ENCODE measurements at places on chromosomes 7 and 10. TPM values are rescaled to one million over a fixed set of nuclear protein-coding genes. Genes with fewer than 3 reads are reported as not detected.

DNA sequence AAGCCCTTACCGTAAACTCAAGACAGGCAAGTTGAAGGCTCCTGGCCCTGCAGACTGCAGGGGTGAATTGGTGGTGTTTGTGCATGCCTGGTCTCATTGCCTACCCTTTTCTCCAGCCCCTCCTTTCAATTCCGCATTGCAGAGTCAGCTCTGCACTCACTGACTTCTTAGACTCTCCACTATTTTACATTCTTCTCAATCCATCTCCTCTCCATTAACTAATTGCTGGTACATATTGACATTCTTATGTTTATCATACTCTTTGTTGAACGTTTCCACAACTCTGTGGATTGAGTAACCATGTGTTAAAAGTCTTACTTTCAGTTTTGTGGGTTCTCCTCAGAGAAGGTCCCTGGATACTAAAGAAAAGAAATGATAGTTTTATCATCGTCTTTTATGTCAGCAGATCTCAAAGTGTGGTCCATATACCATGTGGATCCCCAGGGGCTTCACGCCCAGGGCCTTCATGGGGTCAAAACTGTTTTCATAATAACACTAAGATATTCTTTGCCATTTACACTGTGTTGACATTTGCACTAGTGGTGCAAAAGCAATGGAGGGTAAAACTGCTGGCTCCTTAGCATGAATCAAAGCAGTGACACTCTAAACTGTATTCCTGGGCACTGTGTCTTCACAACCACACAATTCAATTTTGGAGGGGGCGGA lies 135.4 kb upstream of the FZD1 start:
- DNase-seq = no peak

DNA sequence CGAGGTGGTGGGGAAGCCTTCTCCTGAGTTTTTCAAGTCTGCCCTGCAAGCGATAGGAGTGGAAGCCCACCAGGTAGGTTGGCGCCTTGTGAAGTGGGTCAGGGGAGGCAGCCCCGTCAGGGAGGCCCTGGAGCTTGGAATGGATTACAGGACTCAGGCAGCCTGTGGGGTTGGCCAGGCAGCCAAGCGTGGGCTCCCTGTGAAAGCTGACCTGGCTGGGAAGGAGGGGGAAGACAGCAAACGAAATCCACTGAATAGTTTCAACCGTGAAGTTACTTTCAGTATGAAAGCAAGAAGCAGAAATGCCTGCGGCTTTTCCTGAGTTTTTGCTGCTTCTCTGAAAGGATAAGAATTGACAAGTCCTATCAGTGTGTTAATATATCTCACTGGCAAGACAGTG lies 36.4 kb downstream of the LHPP start:
- DNase-seq = no peak

- peak; percentile 84 for DNase-seq
Observed at GRCh38 chr10:80416479-80417098, 8.2 kb downstream of the PRXL2A start.

- DNase-seq = no peak
Observed at GRCh38 chr7:102079140-102080018, 207.3 kb upstream of the SH2B2 start.

Gene HELLS
- 6.7 TPM for polyA plus RNA-seq

Gene RNF148
- 0.12 TPM for polyA plus RNA-seq

GRCh38 chr10:10977226-10977956 lies 40.3 kb upstream of the CELF2 start:
- no peak for DNase-seq

DNA sequence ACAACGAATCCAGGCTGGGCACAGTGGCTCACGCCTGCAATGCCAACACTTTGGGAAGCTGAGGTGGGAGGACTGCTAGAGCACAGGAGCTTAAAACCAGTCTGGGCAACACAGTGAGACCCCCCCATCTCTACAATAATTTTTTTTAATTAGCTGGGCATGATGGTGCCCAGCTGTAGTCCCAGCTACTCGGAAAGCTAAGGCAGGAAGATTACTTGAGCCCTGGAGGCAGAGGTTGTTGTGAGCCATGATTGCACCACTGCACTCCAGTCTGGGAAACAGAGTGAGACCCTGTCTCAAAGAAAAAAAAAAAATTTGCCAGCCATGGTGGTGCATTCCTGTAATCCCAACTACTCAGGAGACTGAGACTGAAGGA lies 396.3 kb downstream of the KCNMA1 start:
- DNase-seq = no peak
